Activated T-cell treated with anti-CD3 and anti-CD28 coated beads, Interleukin-2, amount 50 U/mL, for 72 hours (primary cell): ENCODE measurements at places on chromosomes 3 and 15.

- DNase-seq = no peak
Observed at GRCh38 chr15:100891307-100892012, 11.8 kb downstream of the ALDH1A3 start.

DNA sequence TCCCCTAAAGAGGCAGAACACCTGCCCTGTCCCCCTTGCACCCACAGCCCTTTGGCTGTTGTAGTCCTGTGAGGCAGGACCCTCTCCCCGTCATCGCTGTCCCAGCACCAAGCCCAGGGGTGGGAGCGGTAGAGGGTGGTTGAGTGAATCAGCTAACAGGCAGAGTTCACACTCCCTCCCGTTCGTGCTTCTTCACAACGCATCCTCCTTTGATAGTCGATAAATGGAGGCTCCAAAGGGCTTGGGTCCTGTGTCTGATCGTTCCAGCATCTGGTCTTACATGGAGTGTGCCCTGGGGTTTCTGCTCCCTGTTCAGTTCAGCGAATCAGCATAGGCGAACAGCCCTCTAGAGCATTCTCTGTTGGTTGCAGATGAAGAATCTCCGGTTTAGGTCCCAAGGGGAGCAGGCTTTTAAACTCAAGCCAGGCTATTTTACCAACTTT is 820 bp upstream of the HMCES start:
- peak; percentile 6 for DNase-seq

DNA sequence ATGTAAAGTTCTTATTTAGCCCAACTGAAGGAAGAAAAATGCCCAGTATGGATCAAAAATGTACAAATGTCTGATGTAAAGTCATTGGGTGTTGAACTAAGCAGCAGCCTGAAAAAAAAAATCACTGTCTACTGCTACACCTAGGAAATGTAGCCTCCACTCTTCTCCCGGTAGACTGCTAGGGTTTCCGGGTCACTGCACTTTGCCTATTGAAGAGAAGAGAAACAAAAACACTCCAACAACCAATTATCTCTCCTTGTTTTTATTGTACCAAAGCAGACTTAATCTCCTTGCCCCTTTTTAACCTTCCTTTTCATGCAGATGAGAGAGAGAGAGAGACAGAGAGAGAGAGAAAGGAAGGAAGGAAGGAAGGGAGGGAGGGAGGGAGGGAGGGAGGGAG is 140.2 kb upstream of the SETMAR start:
- DNase-seq = no peak

DNA sequence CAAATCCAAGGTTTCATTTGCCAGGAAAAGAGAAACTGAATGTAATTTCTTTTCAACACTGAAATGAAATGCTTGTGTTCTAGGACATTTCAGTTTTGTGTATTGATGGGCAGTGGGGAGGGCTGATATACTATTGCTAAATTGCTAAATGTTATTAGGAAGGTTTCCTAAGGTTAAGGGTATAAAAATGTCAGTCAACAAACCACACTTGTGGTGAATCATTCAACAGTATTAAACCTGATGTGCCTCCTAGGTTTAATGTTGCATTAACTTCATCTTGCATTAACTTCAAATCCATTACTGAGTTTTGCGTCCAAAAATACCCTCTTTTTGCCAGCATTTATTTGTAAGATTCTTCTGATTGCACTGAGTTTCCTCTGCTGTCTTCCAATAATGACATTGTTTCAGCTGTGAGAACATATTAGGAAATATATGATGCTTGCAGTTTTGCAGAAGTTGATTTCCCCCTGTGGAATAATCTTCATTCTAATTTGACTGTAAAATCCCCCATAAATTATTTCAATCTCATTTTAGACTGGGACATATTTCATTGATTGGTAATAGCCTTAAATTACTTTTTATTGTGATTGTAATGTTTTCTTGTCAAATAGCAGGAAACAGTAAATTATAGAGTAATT is 758.3 kb downstream of the GBE1 start:
- DNase-seq = no peak

GRCh38 chr3:149783576-149783975 is 8.8 kb downstream of the ANKUB1 start:
- no peak for DNase-seq

DNA sequence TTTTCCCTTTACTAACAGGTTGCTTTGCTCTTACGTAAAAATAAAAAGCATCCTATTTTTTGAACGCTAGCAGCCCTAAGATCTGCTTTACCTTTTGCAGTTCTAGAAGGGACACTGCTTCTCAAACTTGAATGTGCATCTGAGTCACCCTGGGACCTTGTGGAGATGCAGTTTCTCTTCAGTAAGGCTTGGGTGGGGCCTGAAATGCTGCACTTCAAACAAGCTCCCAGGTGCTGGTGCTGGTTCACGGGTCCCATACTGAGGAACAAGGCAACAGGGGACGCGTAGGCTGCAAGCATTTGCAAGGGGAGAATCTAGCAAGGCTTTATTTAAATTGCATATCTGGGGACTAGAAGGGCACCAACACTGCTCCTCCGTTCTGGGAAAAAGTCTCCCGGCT is 30.0 kb downstream of the MB21D2 start:
- no peak for DNase-seq
